ENCODE measurements at places on chromosomes 13 and 19.

GRCh38 chr19:13008926-13009787 lies 13.9 kb downstream of the NFIX start:
- H3K27ac ChIP-seq = no peak overlapping the region
- DNase-seq = no peak
- H3K36me3 ChIP-seq = no peaks in the 10 kb centered on the region
- H3K4me3 ChIP-seq = no peak overlapping the region
- peaks cover 18% of the 10 kb centered on the region for H3K4me1 ChIP-seq

GRCh38 chr13:86087244-86087643 lies 288.0 kb upstream of the SLITRK6 start:
- no peak overlapping the region for H3K4me3 ChIP-seq
- H3K4me1 ChIP-seq = no peaks in the 10 kb centered on the region
- no peaks in the 10 kb centered on the region for H3K27me3 ChIP-seq
- H3K36me3 ChIP-seq = no peaks in the 10 kb centered on the region

DNA sequence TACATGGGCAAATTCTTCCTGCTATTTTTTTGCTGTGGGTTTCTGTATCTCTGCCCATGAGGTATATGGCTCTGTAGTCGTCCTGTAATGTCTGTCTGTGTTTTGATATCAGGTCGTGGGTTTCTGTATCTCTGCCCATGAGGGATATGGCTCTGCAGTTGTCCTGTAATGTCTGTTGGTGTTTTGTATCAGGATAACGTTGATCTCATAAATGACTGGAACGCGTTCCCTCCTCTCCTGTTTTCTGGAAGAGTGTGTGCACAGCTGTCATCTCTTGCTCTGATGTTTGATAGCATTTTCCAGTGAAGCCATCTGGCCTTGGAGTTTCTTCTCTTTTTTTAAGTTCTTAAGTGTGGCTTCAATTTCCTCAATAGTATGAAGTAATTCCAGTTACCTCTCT lies 57.2 kb downstream of the SOX1 start:
- no peak overlapping the region for H3K27ac ChIP-seq
- DNase-seq = no peak
- H3K4me1 ChIP-seq = no peaks in the 10 kb centered on the region
- H3K36me3 ChIP-seq = no peaks in the 10 kb centered on the region

GRCh38 chr19:45402298-45403061 lies 2.4 kb downstream of the PPP1R13L start:
- H3K36me3 ChIP-seq = peaks cover 5% of the 10 kb centered on the region
- peaks cover 43% of the 10 kb centered on the region for H3K4me1 ChIP-seq
- no peak for DNase-seq

GRCh38 chr19:49844138-49845095 lies 6.5 kb upstream of the PTOV1 start:
- no peak overlapping the region for H3K27ac ChIP-seq
- DNase-seq = no peak

DNA sequence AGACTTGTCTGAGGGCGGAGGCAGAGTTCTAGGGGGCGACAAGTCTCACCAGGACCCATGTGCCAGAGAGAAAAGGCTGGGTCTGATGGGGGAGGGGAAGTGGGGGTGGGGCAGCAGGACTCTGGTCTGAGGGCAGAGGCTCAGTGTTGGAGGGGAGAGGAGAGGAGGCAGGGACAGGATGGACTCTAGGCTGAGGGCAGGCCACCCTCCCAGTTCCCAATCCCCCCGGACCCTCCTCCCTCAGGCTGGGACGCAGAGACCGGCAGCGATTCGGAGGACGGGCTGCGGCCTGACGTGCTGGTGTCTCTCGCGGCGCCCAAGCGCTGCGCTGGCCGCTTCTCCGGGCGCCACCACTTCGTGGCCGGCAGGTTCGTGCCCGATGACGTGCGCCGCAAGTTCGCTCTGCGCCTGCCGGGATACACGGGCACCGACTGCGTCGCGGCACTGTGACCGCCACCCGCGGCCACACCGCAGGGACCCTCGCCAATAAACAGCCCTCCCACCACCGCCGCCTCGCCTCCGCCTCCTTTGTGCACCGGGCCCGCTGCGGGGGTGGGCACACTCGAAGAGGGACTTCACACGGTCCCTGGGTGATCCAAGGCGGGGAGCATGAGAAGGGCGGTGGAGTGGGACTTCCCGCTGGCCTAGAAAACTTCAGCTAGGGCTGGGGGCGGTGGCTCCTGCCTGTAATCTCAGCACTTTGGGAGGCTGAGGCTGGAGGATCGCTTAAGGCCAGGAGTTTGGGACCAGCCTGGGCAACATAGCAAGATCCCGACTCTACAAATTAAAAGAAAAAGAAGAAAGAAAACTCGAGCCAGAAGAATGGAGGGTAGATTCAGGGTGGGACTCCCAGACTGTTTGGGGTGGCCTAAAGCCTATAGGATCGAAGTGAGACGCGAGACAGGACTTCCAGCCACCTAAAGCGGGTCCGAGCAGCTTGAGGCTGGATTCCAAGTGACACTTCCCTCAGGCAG lies 703 bp upstream of the CILP2 start:
- peaks cover 5% of the 10 kb centered on the region for H3K36me3 ChIP-seq
- peak overlapping the region; percentile 49 for H3K4me3 ChIP-seq

All from activated T-helper 1 cell treated with anti-CD3 and anti-CD28 coated beads, Interleukin-12 subunit alpha, Interleukin-12 subunit beta, Interleukin-2, Interleukin-4 antibody, amounts not matched to agents 30 ng/mL and 10 ng/mL and 1 ng/mL, durations not matched to agents 14 hours and 24 hours and 36 hours (primary cell).